ENCODE measurements at places on chromosomes 11 and 22.

DNA sequence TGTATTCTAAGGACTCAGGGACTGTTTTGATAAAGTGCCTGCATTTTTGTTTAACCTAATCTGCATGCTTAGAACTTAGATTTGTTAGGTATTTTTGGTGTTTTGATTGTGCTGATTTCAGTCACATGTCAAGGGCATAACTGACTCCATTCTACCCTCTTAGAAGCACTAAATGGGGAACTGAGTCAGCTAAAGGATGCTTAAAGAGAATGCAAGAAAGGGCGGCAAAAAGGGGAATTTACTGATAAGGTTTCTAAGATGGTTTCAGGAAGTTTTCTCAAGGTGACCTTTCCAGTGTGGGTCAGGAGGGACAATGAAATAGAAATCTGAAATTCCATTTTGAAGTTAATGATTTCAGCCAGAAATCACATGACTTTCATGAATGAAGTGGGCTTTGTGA is 43.0 kb downstream of the MMP20 start:
- no peak for DNase-seq

DNA sequence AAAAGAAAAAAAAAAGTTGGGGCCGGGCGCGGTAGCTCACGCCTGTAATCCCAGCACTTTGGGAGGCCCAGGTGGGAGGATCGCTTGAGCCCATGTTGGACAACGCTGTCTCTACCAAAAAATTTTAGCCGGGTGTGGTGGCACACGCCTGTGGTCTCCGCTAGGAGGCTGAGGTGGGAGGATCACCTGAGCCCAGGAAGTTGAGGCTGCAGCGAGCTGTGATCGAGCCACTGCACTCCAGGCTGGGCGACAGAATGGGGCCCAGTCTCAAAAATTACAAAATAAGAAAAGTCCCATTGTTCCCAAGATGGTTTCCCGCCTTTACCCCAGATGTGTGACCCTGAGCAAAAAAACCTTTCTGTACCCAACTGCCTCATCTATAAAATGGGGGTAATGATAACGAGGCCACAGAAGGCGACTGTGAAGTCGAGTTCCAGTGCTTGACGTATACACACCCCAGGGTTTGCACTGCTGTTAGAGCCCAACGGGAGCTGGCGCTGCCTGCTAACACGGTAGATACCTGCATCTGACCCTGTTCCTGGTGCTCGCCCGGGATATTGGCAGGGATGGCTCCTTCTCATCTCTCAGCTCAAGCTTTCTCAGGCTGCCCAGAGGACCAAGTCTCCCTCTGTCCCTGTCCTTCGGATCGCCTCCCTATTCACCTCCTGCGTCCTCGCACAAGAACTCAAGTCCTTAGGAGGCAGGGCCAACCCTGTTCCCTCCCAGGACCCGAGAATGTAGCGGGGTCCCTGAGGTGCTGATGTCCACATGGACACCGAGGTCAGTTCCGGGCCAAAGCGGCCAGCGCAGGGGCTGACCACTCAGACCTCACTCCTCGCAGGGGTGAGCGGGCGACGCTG is 1.1 kb upstream of the RPLP2 start:
- no peak for DNase-seq

DNA sequence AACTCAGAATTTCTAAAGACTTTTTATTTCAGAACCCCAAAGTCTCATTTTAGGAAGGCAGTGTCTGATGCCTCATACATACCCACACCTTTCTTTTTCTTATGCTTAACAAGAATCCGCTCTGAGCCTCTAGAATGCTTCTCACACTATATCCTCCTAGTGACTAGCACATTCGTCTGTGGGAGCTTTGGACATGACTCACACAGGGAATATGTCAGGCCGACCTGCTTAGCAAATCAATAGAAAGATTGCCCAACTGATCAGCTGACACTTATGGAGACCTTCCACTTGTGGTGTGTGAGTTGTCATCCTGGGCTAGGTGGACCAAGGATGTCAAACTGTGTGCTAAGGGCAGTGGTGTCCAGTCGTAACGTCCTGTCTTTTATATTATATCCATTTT is 129.9 kb upstream of the TTC12 start:
- peak; percentile 38 for DNase-seq

GRCh38 chr11:46239801-46240061 is 37.7 kb upstream of the CREB3L1 start:
- DNase-seq = no peak

DNA sequence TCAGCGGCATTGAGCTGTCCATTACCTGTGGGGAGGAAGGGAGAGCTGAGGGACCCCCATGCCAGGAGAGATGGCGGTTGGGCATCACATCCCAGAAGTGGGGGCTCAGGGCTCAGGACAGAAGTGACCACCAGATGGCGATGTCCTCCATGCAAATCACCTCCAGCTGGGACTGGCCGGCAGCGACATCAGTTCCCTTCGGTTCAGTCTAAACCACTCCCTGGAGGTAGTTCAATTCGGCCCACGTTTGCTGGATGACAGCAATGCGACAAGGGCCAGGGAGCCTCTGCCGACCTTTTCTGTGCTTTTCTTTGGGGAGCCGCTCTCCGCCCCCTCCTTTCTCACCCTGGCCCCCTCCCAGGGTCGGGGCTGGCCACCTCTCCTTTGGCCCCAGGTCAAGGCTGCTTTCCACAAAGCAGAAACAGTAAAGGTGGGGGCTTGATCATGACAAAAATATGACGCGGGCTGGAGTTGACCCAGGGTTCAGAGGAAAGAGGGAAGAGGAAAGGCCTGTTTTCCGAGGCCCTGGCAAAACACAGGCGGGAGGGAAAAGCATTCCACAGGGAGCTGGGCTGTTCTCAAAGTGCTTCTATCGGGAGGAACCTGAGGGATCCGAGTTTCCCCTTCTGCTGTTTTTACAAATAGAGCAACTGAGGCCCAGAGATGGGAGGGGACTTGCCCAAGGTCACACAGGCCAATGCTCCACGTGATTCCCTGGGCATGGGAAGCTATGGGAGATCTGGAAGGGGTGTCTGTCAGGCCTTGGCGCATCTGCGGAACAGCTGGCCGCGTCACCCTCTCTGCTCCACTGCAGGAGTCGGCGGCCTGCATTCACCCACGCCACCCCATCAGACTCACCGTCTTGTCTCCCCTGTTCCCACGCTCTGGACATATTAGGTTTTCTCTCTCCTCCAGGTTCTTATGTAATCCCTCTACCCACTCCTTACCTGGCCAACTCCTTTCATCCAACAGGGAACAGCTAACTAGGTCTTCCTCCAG is 54.7 kb downstream of the FBXO7 start:
- peak; percentile 73 for DNase-seq

DNA sequence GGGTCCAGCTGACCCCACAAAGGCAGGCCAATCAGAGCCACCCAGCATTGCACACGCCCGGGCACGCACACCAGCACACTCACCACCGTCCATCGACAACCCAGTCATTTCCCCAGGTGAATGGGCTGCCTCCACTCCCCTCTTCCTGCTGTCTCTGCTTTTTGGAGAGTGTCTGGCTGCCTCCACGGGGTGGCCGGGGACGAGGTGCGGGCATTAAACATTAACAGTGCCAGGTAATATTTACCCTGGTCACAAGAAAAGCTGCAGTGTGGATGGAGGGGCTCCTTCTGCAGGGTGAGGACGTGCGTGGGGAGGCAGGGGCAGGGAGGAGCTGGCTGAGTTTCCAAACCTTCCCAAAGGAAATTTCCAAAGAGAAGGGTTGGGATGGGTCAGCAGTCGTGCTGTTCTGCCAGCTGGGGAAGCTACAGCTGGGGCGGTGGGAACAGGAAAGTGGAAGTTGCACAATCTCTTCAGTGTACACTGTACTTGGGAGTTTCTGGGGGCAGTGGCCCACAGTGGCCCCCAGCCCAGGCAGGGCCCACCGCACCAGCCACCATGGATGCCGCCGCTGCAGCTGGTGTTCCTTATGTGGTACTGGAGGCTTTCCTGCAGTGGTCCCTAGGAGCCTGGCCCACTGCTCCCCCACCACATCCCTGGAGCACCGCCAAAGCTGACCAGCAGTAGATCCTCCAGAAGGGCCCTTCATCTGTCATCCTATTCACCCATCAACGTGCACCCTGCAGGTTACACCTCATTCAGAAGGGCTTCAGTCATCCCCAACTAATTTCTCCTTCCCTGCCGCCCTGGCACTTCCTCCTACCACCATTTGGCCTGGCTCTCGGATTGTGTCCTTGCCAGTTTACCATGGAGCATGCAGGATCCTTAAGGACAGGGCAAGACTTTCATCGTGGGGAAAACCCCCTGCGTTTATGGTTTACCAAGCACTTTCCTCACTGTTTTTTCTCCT is at the start of gene FXYD2:
Gene FXYD2 (minus strand): TSS at position 174 of the 967 bp plus-strand sequence. CDS start 66 bp downstream, at position 108.
- DNase-seq = peak; percentile 38

DNA sequence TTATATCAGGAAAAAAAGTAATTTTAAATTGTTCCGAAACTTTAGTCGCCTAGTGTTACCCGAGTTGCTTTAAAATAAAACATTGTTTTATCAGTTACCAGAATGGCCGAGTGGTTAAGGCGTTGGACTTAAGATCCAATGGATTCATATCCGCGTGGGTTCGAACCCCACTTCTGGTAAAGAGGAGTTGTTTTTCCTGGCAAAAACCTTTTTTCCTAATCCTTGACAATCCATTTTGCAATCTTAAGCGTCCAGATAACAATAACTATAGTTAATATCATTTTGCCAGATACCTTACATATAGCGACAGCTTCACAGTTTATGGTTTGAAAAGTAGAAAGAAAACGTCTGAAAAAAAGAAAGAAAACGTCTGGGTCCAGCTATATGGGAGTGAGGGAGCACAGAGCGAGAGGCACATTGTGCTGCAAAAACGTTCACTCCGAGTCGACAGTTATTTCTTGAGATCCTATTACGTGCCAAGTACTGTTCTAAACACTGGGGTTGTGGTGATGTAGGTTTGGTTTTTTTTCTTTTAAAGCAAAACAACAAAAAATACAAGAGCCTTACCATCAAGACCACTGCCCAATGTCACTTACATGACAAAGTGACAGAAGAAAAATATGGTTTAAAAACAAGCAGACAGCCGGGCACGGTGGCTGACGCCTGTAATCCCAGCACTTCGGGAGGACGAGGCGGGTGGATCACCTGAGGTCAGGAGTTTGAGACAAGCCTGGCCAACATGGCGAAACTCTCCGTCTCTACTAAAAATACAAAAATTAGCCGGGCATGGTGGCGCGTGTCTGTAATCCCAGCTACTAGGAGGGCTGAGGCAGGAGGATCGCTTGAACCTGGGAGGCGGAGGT is 40.6 kb downstream of the OR4D9 start:
- DNase-seq = peak; percentile 66

DNA sequence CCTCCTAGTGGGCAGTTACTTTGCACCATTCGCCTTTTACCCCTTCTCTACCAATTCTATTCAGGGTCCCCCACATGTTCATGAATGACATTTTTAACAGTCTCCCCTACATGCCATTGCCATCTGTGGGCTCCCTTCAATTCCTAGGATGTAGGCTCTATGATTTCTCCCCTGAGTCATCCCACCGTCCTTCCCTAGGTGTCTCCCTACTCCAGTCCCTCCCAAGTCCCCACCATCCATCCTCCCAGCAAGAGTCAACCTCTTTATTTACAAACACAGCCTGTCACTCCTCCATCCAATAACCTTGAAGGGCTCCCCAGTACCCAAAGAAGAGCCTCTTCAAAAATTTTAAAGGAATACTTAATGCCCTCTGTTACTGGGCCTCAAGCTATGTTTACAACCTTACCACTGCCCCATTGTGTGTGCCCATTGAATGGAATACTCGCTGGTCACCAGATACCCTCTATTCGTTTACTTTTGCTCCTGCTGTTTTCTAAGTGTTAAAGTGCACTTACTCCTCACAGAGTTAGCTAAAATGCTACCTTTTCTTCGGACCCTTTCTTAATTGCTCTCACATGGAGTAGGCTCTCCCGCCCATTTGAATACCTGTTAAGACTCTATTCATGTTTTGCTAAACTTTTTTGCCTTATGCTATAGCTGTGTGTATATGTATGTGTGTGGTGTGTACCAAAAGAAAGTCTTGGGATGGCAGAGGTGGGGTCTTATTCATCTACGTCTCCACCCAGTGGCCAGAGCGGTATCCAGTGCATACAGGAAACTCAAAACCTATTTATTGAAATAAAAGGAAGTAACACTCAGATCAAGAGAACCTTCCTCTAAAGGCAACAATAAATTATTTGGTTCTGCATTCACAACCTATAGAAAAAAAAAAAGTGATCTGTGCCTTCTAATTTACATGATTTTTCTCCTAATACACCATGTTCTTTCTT is 235.8 kb upstream of the CCDC90B start:
- peak; percentile 21 for DNase-seq

GRCh38 chr11:1778141-1778911 is 14.6 kb upstream of the CTSD start:
- DNase-seq = peak; percentile 67

DNA sequence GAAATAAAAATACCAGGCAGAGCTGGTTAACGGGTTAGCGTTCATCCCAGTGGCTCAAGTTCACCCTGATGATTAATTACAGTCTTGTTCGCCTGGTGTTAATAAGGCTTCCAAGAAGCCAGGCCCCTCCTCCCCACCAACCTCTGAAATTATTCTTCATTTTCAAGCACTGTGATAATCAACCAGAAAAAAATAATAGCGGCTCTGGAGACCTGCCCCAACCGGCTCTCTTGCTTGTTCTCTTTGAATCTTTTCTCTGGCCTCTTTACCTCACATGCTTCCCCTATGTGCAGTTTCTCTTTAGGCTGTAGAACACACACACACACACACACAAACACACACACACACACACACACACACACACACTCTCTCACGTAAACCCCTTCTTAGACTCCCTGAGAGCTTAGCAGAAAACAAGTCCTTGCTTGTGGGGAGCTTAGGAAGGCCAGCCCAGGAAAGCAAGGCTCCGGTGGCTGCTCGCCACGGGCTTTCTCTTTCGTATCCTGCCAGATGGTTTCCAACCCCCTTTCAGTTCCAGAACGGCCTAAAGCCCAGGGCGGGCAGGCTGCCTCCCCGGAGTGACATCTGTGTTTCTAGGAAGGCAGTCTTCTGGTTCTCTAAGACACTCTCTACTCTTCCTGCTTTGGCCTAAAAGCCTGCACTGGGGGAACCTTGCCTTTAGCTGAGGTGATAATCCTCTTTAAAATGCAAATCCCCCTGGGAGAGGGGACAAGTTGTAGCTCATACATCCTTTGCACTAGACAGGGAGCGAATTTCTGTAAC is 106.4 kb upstream of the SESN3 start:
- DNase-seq = peak; percentile 92

GRCh38 chr11:92784331-92784730 is 185.1 kb upstream of the MTNR1B start:
- DNase-seq = no peak

GRCh38 chr11:120482149-120482548 is 29.4 kb upstream of the GRIK4 start:
- no peak for DNase-seq

GRCh38 chr22:23894710-23895598 is 771 bp downstream of the MIF start:
- DNase-seq = peak; percentile 69

- no peak for DNase-seq
Observed at GRCh38 chr11:10898003-10898762, 40.3 kb upstream of the ZBED5 start.

DNA sequence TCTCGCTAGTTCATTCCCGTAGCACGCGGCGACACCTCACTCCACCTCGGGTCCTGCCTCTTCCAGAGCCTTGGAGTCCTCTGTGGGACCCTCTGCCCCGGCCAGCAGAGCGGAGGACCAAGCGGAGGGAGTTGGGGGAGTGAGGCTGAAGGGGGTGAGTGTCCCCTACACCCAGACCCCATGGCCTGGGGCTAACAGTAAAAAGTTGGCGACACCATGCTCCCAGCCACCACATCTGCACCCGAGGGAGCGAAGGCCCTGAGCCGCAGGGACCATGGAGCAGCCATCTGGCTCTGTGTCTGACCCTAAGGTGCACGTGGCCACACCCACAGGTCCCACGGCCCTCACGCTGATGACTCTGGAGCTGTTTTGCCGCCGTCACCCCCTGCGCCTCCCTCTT is 293.8 kb downstream of the BRD1 start:
- DNase-seq = no peak

Data from MV-4-11 (cell line).